Stimulated activated CD4-positive, alpha-beta T cell treated with anti-CD3 and anti-CD28 coated beads, Interleukin-15, amount 100 ng/mL, for 48 hours (primary cell): ENCODE measurements at places on chromosomes 16 and 17.

DNA sequence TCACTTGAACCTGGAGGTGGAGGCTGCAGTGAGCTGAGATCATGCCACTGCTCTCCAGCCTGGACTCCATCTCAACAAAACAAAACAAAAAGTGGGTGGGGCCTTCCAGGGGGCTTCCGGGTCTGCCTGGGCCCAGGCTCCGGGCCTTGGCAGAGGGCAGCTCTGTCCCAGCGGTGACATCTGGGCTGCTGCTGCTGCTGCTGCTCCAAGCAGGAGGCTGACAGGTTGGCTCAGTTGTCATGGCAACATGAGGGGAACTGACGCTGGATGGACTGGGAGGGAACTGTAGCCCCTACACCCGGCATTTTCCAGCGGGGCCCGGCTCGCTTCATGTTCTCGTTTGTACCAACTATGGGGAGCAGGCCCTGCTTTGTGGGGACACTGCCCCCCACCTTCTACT lies 4.0 kb downstream of the BAIAP3 start:
- no peak for DNase-seq

GRCh38 chr16:14669776-14670175 lies 24.3 kb downstream of the PLA2G10 start:
- DNase-seq: no peak

DNA sequence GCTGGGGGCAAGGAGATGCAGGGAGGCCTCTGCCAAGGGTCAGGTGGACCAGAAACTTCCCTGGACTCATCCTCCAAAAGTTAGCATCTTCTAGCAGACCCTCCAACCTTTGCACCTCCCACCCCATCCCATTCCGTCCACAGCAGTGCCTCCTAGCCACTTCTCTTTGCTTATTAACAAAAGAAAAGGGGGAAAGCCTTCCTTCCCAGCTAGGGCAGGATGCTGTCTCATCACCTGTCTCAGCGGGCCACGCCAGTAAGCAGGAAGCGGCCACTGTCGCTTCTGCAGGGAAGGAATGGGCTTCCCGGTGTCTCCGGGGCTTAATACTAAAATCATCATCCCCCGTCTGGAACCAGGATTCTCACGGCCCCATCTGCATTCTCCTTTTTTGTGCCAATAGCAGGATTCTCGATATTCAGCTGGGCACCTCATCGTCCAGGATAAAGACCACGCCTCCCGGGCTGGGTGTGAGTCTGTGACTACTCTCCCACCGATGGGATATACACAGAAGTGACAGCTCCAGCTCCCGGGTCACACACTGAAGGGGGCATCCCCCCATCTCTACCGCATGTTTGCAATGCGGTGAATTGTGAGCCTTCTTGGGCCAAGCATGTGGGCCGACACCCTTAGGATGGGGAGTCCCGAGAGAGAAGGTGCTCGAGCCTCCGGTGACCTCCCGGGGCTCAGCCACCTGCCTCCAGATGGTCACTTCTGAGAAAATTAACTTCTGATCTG lies 15.5 kb upstream of the RBFOX3 start:
- no peak for DNase-seq

DNA sequence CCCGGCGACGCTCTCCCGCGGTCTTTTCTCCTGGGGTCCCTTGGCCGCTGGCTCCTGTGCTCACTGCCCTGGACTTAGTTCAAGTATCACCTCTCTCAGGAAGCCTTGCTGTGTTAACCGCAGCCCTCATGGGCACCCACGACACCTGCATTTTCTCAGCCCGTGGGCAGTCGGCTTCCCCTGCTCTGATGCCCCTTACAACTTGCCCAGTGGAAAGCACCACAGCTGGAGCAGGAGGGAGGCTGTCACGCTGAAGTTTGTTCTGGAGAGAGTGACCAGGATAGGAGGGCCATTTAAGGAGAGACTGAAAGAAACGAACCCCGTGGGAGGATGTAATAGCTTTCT lies 395 bp downstream of the STXBP4 start:
- no peak for DNase-seq

DNA sequence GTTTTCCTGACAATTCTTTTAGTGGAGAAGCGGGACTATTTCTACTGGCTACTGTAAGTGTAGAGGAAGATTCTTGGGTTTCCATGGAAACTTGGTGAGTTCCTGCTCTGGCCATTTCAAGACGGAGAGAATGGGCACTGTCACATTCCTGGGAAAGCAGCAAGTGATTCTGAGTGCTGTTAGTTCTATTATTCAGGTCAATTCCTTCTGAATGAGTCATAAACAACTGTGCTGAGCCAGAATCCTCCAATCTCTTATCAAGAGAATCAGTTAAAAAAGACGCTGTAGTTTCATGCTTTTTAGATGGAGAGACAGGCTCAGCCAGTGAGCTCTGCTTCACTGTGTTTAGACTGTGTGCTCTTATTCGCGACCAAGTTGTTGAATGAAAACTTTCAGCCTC lies 19.6 kb downstream of the AKAP10 start:
- DNase-seq: no peak

- DNase-seq: no peak
These were observed 790 bp downstream of the BCKDK start for GRCh38 chr16:31108794-31109558.

DNA sequence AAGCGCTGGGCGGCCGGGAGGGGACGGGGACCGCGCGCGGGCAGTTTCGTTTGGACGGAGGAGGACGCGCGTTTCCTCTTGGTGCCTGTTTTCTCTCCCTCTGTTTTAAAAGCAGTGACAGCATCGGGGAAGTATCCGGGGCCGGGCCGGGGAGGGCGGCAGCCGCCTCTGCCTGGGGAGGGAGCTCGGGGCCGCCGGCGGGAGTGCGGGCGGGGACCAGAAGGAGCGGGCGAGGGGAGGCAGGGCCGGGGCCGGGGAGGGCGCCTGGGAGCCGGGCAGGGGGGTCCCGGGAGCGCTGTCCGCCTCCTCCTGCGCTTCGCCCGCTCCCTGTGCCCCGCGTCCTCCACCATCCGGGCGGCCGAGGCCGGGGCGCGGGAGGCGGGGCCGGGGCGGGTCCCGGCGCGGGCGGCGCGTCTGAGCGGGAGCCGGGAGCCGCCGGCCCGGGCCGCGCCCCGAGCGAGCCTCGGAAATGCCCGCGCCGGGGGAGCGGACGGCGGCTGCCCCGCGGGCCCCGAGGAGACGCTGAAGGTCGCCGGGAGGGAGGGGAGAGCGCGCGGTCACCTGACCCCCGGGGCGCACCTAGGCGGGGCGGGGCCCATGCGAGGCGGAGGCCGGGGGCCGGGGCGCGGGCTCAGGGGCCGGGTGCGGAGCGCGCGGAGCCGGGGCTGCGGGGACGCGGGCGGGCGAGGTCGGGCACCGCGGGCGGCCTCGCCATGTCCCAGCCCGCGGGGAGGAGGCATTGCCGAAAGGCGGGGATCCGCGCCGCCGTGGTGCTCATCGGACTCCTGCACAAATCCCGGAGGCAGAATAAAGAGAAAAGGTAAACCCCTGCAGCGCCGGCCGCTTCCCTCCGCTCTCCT lies 57.3 kb downstream of the RAP1GAP2 start:
- no peak for DNase-seq

DNA sequence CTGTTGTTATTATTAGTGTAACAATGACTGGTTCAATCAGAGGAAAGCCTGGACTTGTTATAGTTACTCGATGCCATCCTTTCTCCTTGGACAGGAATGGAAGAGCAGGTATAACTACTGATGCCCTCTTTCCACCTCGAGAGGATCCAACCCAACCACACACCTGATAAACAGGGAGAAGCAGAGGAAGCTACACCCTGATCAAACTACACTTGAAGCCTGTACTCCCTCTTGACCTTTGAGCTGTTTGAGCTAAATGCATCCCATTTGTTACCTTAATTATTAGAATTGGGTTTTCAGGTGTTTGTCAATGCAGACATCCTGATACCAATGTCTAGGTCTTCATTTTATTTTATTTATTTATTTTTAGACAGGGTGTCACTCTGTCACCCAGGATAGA lies 23.7 kb upstream of the HLF start:
- DNase-seq: no peak

GRCh38 chr16:9763505-9763904 lies 418.7 kb downstream of the GRIN2A start:
- no peak for DNase-seq

GRCh38 chr17:3003296-3004149 lies 59.9 kb downstream of the OR1D5 start:
- DNase-seq: no peak

- DNase-seq: no peak
These were observed 1695.2 kb downstream of the TP53TG3F start for GRCh38 chr16:35154627-35155026.

- DNase-seq: no peak
These were observed 231.4 kb upstream of the WSCD1 start for GRCh38 chr17:5838661-5839300.

DNA sequence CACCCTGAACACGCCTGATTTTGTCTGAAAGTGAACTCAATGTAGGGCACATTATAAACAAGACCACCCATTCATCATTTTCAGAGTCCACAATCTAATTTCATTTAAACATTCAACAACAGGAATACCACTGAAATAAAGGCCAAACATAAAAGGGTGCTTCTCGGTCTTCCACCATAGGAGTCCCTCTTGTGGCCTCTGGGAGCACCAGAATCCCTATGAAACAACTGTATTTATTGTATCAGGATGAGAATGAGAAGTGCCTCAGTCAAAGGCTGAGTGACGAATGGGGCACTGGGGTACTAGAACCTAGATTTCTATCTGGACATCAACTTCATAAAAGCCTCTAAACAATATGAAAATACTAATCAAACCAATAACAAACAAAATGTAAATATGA lies 40.4 kb downstream of the NXPH3 start:
- no peak for DNase-seq

DNA sequence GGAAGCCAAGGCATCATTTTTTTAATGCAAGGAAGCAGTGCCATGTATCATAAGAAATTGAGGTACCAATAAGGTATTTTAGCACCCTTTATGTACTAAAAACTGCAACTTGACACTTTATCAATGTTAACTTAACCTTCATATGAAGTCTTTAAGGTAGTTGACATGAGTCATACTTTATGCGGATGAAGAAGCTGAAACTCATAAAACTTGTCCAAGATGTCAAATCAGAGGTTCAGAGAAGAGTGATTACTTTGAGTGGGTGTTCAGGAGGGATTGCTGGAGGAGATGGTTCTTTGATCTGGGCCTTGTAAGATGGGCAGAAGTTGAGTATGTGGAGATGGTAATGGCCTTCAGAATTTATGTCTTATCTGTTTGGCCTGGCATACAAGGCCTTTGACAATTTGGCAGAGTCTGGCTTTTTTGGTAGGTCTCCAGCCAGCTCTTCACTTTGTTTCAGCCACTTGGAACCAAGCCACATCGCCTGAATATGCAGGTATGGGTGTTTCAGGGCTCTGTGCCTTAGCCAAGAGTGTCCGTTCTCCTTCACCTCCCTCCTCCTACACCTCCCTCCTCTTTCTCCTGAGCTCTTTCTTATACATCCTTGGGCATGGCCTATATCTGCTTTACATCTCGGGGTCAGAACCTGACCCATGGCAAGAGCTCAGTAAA lies 23.7 kb downstream of the YPEL2 start:
- no peak for DNase-seq

GRCh38 chr16:67504031-67505021 lies 21.0 kb upstream of the AGRP start:
- DNase-seq: no peak

- DNase-seq: no peak
These were observed 20.6 kb upstream of the ABCA3 start for GRCh38 chr16:2361129-2361528.

DNA sequence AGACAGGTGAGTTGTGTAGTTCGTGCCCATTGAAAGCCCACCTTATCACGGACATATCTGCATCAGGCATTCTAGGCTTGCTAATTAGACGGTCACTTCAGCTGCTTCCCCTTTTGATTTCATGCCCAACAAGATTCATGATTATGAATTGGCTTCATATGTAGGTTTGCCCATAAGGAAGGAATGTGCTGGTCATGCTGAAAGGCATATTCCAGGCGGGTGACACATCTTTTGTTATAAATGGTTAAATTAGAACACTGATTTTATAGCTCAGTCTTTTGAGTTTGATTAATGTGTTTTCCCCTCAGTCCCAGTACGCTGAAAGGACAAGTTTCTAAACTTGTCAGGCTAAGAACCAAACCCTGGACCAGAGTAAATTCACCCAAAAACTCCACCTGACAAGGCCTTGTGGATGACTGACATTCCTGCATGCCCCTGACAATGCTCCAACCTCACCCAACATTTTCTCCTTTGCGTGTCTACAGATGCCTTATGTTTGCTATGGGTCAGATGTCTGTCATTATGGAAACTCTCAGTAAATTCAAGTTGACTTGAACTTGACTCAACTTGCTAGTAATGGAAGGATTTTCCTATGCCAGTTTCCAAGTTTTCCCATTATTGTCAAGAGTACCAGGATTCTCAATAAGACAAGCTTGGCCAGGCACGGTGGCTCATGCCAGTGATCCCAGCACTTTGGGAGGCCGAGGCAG lies 421.9 kb downstream of the PMP22 start:
- DNase-seq: no peak

DNA sequence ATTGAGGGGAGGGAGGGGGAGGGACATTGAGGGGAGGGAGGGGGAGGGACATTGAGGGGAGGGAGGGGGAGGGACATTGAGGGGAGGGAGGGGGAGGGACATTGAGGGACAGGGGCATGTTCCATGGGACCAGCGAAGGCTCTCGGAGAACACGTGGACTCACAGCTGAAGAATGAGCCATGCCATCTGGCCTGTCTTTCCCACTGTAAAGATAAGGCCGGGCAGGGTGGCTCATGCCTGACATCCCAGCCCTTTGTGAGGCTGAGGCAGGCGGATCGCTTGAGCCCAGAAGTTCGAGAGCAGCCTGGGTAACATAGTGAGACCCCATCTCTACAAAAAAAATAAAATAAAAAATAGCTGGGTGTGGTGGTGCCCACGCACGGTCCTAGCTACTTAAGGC lies 32.5 kb downstream of the RPH3AL start:
- DNase-seq: no peak

- no peak for DNase-seq
These were observed 132.5 kb downstream of the AATF start for GRCh38 chr17:37081287-37081686.

DNA sequence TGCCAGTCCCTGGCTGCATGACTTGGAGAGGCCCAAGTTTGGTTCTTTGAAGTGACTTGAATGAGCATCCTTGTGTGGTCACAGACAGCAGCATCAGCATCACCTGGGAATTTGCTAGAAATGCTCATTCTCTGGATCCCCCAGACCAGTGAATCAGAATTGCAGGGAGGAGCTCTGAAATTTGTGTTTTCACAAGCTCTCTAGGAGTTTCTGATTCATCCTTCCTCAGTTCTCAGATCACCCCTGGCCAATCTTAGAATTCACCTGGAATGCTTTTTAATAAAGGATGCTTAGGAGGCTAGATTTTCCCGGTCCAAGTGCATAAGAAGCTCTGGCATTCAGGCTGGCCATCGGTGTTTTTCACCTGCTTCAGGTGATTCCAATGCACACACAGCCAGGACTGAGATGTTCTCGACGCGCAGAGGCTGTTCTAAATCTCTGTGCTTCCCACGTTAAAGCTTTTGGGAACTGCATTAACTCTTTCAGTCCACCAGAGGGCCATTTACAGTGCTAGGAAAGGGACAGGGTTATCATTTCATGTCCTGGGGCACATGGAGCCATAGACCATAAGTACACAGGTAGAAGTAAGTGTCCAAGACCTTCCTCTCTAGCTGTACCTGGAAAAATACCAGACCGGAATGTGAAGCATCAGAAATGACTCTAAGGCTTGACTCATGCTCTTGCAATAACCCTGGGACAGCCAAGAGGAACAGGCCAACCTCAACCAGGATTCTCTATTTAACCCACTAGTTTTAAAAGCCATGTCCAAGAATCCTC lies 85.7 kb upstream of the XYLT1 start:
- DNase-seq: no peak
